ENCODE measurements at places on chromosomes 7 and 10.

DNA sequence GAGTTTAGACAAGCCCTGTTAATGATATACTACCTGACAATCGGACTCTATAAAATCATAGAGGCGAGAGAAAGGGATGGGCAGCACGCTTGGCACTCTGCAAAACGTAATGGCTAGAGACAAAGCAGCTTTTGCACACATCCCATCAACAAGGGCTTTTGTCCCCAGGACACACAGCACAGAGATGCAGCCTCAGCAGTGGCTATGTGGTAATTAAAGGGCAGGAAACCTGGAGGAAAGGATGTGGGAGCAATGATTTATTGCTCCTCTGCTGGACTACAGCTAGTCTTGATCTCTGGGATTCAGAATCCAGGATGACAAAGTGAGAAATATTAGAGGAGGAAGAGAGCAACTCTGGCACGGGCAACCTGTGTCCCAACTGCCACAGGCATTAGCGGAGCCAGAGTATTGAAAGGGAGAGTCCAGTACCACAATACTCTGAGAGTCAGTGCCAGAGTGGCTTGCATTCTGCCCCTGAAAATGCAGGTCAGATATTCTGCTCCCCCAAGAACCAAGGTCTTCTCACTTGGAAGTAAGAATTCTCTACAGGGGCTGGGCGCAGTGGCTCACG, 96.5 kb downstream of the ARMH3 start:
- peak; percentile 17 for DNase-seq

- DNase-seq: peak; percentile 99
These were observed 67.3 kb upstream of the KLF6 start for GRCh38 chr10:3852147-3852904.

GRCh38 chr7:140300243-140301136, 97.8 kb downstream of the SLC37A3 start:
- no peak for DNase-seq

GRCh38 chr7:114678116-114678515, 243.8 kb upstream of the MDFIC start:
- no peak for DNase-seq

GRCh38 chr7:131302446-131302845, 25.2 kb upstream of the MKLN1 start:
- no peak for DNase-seq

- no peak for DNase-seq
These were observed 683 bp downstream of the MACROH2A2 start for GRCh38 chr10:70053218-70053840.

GRCh38 chr7:108000875-108001763, 1.8 kb downstream of the LAMB1 start:
- DNase-seq: peak; percentile 87

DNA sequence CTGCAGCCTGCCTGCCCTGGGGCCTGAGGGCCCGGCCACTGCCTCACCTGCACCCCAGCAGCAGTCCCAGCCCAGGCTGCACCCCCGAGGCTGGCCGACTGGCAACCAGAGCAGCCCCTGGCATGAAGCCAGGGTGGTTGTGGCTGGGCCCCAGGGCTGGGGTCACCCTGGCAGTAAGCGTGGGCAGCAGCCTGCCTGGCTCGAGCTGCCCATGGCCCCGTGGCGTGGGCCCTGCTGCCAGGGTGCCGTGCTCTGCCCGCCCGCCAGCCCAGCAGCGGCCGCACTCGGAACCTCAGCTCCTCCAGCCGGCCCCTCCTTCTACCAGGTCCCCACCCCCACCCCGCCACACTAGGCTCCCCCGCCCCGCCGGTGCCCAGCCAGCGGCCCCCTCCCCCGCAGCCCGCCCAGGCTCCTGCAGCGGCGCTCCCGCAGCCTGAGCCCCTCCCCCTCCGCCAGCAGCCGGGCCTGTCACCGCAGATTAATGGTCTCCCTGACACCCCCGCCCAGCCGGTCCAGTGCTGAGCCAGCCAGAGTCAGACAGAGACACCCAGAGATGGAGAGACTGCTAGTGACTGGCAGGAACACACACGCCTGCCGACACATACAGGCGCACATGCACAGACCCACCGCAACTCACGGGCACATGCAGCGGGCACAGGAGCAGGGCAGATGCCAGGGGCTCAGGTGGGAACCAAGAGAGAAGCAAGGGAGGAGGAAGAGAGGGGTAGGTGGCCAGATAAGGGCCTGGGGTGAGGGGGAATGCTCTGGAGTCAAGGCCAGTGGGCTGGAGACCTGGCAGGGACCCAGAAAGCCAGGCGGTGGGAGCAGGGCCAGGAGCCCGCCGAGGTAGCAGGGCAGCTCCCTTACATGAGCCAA, 22.4 kb downstream of the KCNH2 start:
- no peak for DNase-seq

GRCh38 chr7:159144758-159145489, at the start of gene VIPR2:
Gene VIPR2, minus strand, starts transcription at chr7:159144867. Its CDS starts 96 bp downstream, at chr7:159144771.
- DNase-seq: no peak

GRCh38 chr10:105025092-105025491, 384.0 kb downstream of the SORCS3 start:
- DNase-seq: no peak

DNA sequence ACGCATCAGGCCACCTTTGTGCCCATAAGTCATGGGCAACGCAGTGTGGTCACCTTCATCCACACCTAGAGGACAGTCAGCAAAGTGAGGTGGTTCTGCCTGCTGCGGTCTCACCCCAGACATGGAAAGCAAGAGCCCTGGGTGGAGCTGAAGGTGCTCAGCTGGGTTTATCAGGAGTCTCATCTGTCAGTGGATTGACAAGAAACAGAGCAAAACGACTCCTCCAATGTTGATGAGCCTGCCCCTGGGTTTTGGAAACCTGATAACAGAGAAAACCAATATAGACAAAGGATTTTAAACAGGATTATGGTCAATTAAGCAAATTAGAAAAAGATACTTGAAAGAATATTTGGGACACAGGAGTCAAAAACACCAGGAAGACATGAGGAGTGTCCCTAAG, 229.3 kb upstream of the PRSS58 start:
- no peak for DNase-seq

DNA sequence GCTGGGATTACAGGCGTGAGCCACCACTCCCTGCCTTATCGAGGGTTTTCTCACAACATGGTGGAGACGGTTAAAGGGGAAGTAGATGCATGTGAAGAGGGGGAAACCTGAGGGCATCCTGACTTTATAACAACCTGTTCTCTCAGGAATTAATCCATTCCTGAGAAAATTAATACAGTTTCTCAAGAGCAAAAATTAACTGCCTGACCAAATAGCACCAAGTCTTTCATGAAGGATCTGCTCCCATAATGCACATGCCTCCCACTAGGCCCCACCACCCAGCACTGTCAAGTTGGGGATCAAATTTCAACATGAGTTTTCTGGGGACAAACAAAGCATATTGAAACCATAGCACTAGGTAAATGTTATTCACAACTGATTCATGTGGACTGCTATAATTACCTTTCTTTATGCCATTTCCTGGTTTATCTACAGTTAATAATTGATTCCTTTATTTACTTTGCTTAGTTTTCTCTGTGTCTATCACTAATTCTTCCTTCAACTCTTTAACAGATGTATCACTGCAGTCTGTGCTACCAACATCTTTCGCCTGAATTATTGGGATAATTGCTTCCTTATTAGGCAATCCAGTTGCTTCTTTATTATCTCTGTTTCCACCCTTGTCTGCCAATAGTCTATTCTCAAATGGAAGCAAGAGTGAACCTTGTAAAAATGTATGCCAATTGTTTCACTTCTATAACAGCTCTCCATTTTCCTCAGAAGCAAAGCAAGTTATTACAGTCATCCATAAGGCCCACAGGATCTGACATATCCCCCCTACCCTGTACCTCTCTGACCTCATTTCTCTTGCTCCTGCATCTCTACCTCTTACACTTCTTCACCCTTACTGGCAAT, 12.9 kb upstream of the MICU1 start:
- peak; percentile 3 for DNase-seq

GRCh38 chr7:107051376-107051775, 6.9 kb downstream of the PRKAR2B start:
- no peak for DNase-seq

DNA sequence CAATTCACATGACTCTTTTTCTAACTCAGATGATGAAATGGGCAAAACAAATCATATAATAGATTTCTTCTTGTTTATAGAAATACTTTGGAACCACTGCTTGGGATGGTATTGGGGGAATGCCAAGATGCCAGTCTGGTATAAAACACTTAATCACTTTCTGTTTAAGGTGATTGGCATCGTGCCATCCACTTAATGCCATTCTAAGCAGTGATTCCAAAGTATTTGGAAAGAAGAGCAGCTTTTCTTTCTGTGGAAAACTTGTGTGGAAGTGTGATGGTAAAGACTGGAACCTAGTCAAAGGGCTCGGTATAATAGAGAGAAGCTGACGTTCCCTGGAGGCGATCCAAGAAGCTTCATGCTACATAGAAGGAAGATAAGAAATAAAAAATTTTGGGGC, 120.6 kb downstream of the TMEM26 start:
- DNase-seq: no peak

DNA sequence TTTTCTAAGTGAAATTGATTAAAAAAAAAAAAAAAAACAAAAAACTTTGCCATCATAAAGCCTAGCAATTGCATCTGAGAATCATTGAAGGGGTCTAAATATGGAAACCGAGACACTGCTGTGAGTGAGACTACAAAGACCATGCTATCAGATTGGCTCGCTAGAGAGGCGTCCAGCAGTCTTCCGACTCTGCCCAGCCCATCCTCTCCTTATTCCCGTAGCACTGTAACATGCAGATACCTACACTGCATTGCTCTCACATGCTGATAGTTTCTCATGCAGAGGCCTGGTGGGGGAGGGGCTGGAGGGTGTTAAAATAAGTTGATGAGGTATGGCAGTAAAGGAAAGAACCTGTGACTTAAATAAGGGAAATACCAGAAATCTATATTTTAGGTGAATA, 130.7 kb downstream of the NRF1 start:
- DNase-seq: no peak

- peak; percentile 70 for DNase-seq
These were observed 3.8 kb upstream of the STN1 start for GRCh38 chr10:103921750-103922195.

- no peak for DNase-seq
These were observed 152.4 kb downstream of the KIF20B start for GRCh38 chr10:89853781-89854191.

GRCh38 chr7:87875151-87876039, 765 bp downstream of the SLC25A40 start:
- no peak for DNase-seq

- DNase-seq: no peak
These were observed 43.4 kb downstream of the MYOF start for GRCh38 chr10:93438613-93439253.

DNA sequence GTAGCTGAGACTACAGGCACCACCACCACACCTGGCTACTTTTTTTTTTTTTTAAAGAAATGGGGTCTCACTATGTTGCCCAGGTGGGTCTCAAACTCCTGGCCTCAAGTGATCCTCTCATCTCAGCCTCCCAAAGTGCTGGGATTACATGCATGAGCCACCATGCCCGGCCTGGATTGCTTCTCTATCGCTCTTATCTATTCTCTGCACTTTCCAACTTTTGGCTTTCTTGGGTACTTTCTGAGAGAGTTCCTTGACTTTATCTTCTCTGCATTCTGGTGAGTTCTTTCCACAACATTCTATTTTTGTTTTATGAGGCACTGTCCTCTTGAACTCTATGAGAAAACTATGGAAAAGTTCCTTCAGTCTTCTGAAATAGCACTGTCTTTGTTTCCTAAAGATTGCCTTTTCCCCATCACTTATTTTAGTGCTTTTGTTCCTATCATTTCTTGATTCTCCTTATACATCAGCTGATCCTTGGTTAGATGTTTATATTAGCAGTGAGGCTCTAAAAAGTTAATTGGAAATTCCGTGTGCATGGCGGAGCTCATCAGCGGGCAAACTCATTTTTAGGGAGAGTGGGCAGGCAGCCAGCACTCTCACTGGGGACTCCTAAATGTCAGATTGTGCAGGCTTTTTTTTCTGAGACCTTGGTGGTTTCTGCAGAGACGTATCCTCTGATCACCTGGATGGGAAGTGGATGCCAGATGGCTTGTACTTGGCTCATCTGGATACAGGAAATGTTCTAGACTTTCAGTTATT, 43.9 kb downstream of the HIP1 start:
- DNase-seq: no peak

DNA sequence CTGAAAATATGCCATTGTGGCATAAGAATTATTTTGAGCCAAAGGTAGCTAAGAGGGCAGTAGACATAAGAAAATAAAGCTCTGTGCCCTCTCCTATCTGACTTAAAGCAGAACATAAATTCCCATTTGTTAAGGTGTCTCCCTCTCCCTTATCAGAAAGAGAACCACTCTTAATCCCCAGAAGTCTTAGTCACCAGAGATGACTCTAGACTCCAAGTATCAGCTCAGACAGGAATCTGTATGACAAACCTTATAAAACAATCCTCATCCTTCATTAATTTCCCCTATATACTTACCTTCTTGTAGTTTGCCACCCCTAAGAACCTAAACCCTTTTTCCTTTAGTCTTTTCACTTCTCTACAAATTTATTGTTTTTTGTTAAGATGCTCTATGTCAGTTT, 21.8 kb upstream of the PIP4K2A start:
- DNase-seq: peak; percentile 29

- DNase-seq: no peak
These were observed 276.7 kb downstream of the PARD3 start for GRCh38 chr10:34538281-34538829.

- no peak for DNase-seq
These were observed 76.3 kb upstream of the GSDME start for GRCh38 chr7:24833549-24833948.

DNA sequence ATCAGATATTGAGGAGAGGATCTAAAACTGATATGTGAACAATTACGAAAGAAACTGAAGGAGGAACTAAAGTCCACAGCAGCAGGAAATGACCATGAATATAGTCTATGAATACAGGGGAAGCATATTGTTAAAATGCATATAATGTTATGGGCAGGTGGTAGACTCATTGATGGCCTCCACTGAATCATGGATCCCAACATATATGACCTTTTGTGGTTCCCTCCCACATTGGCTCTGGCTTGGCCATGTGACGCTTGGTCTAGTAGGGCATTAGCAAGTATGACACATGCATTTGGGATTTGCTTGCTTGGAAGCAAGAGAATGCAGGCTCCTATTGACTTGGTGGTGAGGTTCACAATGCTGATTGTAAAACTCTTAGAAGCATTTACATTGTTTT, 55.2 kb upstream of the RAB18 start:
- peak; percentile 82 for DNase-seq

DNA sequence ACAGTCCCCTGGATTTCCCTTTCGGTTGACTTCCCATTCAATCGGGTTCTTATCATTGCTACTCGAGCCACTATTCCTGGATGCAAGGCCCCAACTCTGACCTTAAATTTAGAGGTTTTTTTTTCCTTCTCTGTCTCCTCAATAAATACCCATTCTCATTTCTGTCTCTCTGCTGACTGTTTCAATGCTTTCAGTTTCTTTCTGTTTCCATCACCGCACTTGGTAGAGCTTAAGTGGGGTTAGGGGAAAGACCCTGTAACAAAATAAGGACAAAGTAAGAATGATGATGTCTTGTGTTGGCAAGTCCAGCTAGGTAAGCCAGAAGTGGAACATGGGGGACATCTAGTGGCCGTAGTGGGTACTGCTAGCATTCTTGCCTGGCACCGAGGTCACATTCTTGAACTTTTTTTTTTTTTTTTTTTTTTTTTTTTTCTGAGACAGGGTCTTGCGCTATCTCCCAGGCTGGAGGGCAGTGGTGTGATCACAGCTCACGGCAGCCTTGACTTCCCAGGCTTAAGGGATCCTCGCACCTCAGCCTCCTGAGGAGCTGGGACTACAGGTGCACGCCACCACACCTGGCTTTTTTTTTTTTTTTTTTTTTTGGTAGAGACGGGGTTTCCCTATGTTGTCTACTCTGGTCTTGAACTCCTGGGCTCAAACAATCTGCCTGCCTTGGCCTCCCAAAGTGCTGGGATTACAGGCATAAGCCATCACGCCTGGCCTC, 40.3 kb downstream of the ZC3HC1 start:
- DNase-seq: peak; percentile 89

- peak; percentile 13 for DNase-seq
These were observed 374.8 kb upstream of the AKR1E2 start for GRCh38 chr10:4450981-4451908.

Data from HT1080 (cell line).